ENCODE measurements at places on chromosomes 11 and 22.
A peak's percentile ranks its signal among the peaks of the same experiment; 100 is the strongest.

- DNase-seq, result no peak
Measured at GRCh38 chr11:111930472-111930871, 6.7 kb upstream of the DIXDC1 start.

DNA sequence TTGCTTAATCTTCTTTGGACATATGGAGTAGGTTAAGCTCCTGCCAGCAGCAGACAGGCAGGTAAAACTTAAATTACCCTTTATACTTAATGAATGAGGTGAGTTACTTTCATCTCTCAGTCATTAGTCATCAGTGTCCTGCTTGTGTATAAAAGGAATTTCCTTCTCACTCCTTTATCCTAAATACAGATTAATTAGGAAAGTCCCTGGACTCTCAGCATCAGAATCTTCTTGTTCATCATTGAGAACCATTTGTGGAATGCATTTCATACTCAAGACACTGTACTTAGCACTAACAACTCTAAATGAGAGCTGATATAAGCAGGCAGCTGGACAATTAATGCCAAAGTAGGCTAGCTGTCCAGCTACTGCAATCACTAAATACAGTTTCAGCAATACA, 630.4 kb downstream of the METTL15 start:
- DNase-seq, result no peak

DNA sequence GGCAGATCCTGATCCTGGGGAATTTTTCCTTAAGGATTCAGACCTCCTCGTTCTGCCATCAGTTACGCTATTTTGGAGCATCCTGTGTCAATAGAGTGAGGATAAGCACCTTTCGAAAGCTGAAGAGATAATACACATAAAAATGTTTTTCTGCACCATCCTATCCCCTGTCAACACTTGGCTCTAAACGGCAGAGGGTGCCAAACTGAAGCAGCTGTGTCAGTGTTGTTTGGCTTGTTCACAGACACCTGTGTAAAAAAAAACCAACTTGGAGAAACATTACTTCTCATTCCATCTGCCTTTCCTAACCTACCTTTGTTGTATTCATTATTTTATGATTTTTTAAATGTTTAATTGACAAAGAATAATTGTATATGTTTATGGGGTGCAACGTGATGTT, 417.0 kb upstream of the DDI1 start:
- no peak for DNase-seq

DNA sequence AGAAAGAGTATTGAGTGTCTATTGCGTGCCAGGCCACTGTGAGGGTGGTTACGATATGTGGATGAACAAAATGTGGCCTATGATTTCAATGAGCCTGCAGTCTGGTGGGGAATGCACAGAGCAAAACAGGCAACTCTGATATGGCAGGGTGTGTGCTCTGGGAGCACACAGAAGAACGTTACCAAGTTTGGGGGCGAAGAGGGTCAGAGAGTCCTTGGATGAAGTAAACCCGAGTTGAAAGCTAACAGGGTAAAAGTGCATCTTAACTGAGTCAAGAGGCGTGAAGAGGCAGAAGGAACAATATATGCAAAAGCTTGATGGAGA, 258 bp downstream of the CFAP68 start:
- no peak for DNase-seq

- DNase-seq, result no peak
Measured at GRCh38 chr11:123194337-123195187, 486 bp downstream of the CLMP start.

- DNase-seq, result peak; percentile 5
Measured at GRCh38 chr11:71420455-71421241, 27.5 kb downstream of the DHCR7 start.

DNA sequence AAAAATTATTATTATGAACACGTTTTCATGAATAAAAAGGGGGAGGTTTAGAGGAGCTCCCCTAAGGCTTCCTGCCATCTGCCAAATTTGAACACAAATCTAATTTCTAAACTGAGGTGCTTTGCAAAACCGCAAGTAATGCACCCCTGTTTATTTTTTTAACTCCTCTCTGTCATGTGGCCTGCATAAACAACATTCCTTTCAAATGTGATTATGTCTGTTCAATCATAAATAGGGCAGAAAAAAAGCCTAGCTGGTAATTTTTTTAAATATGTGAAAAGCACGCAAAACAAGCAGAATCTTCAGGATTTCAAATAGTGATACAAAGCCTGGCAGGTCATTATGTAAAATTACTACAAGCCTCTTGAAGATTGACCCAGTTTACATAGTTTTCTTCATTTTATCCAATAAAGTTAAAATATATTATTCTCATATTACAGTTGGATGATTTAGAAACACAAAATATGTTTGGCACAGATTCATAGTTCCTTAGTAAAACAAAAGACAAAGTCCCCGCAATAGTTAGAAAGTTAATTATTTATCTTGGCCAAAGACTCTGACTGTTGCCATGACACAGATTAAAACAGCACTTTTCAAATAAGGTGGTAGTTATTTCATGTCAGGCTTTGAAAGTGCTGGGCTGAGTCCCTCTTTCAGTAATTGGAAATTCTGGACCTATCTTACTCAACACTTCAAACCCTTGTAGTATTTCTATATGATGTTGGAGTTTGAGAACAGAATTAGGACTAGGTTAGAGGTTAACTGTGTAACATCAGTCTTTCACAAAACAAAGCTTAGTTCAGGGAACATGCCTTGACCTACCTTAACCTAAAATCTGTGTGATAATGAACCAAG, 200.3 kb upstream of the MPPED2 start:
- peak; percentile 14 for DNase-seq

GRCh38 chr11:32034680-32035079, 56.2 kb upstream of the RCN1 start:
- DNase-seq, result no peak

DNA sequence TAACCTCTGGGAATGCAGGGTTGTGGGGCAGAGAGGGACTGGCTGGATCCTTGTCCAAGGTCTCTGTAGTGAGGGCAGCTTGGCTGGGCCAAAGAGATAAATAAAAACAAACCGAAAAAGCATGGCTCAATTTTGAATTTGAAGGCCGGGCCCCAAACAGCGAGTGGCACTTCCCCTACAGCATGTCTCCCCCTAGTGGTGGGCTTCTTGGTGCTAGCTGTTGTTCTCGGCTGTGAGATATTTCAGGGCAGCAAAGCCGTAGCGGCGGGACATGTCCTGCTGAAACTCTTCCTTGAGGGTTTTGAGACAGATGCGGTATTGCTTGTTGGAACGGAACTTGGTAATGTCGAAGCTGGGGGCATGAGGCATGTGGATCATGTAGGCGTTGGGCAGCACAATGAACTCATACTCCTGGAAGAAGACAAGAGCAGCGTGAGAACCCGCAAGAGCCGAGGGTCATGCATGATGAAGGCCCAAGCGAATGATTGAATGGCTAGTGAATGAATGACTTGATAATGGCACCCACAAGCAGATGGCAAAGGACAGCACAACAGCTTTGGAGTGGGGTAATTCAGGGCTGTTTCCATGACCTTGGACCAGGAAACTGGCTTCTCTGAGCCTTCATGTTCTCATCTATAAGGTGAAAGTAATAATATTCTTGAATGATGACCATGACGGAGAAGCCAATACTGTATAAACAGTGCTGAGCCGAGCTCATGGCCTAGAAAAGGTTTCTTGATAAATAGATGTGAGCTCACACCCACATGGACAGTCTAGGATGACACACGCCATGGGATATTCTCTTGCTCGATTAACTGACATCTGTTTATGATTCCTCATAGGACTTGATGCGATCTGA, 216.3 kb upstream of the SYN3 start:
- DNase-seq, result no peak

- no peak for DNase-seq
Measured at GRCh38 chr11:121892863-121893262, 223.2 kb downstream of the BLID start.

DNA sequence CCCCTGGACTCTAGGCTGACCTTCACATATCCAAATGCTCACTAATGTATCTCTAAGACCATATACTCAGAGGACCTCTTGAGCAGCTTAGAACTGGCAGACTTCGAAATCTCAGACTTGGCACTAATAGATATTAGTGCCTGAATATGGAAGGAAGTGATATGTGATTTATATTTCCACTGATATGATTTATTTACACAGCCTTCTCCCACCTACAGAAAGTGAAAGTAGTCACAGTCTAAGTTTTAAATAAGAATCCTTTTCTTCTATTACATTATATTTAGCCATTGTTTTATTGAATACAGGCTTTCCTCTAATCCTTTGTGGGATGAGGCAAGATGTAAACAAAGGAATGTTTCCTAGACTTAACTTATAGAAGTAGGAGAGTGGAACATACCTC, 6.7 kb upstream of the NAV2 start:
- no peak for DNase-seq

- no peak for DNase-seq
Measured at GRCh38 chr22:48088251-48088650, 1325.8 kb downstream of the TBC1D22A start.

DNA sequence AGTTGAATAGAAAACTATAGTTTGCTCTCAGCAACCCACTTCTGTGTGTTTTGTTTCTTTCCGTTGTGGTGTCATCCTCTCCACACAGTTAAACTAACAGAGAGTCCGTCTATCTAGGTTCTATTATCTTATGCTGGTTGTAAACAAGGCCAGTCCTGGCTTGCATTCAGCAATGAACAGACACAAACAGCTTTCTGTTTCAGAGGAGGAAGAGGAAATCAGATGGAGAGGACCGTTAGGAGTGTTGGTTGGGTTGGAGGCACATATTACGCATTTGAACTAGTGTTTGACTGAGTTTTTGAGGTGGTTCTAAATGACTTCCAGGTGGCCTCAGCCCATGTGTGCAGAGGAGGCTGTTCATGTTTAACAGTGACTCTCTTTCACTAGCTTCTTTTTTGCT, 129.5 kb upstream of the SORL1-AS1 start:
- no peak for DNase-seq

GRCh38 chr11:128929468-128929867, 13.2 kb downstream of the TP53AIP1 start:
- no peak for DNase-seq

GRCh38 chr11:66510990-66511339, 530 bp downstream of the BBS1 start:
- no peak for DNase-seq
